Activated naive CD8-positive, alpha-beta T cell treated with anti-CD3 and anti-CD28 coated beads, Interleukin-2, amount 50 U/mL, for 16 hours (primary cell): ENCODE measurements at places on chromosomes 2 and 18.

DNA sequence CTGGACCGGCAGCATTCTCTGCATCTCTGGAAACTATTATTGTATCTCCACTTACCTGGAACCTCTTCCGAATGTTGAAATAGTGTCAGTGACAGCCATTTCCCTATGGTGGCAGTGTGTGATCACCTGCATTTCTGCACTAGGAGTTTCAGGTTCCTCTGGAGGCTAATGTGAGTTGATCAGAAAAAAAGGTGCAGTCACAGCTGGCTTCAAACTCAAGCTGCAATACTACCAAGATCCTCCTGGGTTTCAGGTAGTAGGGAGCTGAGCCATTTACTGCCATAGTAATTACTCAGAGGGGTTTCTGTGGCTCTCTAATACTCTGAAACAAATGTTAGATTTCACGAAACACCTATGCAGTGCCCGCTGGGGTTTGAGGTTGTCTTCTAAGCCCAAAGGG, 183.5 kb upstream of the OSR1 start:
- DNase-seq: no peak

DNA sequence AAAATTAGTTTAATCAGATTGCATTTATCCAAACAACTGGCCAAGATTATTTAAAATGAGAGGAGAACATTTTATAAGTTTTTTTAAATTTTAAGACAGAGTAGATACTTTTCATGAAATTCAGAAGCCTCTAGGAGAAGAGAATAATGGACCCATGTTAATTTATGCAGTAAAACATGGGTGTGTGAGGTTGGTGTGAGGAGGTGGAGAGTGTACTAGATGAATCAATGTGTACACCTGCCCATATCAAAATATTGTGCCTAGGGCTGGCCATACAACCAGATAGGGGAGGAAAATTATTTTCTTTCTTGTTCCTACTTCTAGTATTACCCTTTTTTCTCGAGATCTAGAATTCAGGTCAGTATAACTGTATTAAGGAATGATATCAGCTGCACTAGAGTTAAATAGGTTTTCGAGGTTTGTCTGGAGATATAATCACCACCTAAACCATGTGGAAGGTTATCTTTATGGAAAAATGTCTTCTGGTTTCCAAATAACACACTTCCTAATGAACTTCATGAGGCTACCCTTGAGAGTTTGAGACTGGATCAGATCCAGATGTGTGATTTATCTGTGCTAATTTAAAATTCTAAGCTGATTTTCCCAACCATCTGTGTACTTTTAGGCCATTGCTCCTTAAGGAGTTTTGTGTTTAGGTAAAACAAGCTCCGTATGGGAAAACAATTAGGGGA, 37.6 kb downstream of the TMEM178A start:
- no peak for DNase-seq

DNA sequence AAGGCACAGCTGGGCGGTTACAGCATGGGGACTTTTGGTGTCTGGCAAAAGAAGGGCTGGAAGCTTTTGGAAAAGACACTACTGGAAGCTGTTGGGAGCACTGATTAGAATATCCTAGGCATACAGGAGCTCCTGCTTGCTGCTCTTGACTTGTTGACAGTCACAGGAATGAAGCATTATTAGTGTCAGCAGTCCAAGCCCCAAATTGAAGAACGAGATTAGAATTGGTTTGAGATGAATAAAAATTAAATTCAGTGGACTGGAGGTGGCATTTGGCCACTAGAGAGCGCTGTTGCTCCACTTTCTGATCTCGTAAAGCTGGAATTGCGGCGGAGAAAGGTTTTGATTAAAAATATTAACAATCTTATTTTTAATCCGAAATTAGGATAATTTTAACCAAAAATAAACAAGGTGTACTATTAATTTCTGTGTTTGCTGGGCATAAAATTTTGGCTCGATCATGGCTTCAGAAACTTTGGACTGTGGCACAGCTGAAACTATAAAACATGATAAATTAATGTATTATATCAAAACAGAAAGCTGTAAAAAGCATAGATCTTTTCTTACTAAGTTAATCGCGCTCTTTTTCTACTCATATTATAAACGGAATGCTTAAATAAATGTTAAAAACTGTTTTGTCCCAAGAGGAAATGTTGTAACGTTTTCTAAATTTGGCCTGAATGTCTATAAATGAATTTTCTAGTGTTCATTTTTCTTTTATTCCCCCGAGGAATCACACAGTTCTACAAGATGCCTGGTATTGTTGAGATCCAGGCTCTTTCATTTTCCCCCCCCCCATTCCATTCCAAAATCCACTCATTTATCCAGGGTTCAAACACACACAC, 2.4 kb upstream of the HOXD8 start:
- DNase-seq: peak; percentile 27

- DNase-seq: no peak
These were observed 209.9 kb downstream of the TFCP2L1 start for GRCh38 chr2:121075006-121075551.
